CD4-positive, alpha-beta T cell treated with Interleukin-17A for 1 hour (primary cell): ENCODE measurements at places on chromosomes 2 and 18.

DNA sequence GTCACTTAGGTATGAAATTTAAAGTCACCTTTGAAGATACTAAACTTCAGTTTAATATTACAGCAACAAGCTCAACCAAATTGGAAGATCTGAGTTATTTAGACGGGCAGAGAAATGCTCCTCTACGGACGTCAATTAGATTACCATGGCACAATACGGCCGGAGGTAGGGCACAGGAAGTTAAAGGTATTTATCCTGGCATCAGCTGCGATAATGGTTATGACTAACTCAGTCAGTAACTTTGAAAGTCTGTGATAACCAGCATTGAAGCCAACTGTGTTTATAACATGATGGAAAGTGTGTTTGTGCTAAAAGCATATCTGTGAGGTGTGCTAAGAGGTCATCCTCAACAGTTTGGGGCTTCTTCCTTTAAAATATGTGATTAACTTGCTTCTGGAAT is 117.3 kb downstream of the WDSUB1 start:
- no peak for DNase-seq

DNA sequence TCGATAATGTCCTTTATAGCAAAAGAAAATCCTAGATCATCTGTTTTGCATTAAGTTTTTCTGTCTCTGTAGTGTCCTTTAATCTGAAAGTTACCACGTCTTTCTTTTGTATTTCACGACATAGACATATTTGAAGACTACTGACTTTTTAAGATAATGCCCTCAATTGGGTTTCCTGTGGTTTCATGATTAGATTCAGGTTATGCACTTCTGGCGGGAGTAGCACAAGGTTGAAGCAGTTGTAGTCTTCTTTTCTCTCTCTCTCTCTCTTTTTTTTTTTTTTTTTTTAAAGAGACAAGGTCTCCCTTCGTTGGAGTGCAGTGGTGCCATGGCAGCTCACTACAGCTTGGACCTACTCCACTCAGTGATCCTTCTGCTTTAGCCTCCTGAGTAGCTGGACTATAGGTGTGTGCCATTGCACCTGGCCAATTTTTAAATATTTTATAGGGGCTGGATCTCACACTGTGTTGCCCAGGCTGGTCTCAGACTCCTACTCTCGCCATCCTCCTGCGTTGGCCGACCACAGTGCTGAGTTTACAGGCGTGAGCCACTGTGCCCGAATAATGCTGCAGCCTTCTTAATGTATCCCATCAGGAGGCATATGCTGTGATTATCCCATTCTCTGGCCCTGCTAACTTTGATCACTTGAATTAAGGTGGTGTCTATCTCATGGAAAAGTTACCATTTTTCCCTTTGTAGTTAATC is 3.9 kb downstream of the INPP4A start:
- DNase-seq: peak; percentile 85

- no peak for DNase-seq
Measured at GRCh38 chr18:75341897-75342296, 85.6 kb downstream of the SMIM21 start.

GRCh38 chr2:141331127-141331526 is 799.7 kb downstream of the LRP1B start:
- DNase-seq: no peak

DNA sequence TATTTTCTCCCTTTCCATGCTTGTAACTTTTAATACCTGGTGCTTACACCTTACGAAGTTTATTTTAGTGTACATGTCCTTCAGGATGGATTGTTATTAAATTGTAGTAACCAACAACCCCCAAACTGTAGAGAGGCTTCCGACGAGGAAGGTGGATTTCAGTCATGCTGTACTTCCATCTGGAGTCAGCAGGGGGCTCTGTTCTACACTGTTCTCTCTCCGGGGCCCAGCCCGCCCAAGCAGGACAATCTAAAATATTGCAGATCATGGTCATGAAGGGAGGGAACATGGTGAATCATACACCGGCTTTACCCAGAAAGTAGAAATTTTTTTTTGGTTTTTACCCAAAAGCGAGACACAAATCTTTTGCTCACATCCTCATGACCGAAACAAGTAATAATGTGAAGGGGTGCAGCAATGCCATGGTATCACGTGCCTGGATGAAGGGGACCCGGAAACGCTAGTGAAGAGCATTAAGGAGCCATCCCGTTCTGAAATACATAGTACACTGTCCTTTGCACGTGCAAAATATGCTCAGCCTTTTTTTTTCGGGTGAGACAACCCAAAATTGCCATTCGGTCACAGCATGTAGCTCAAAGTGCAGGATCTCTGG is 884.8 kb downstream of the EPHA4 start:
- peak; percentile 68 for DNase-seq

DNA sequence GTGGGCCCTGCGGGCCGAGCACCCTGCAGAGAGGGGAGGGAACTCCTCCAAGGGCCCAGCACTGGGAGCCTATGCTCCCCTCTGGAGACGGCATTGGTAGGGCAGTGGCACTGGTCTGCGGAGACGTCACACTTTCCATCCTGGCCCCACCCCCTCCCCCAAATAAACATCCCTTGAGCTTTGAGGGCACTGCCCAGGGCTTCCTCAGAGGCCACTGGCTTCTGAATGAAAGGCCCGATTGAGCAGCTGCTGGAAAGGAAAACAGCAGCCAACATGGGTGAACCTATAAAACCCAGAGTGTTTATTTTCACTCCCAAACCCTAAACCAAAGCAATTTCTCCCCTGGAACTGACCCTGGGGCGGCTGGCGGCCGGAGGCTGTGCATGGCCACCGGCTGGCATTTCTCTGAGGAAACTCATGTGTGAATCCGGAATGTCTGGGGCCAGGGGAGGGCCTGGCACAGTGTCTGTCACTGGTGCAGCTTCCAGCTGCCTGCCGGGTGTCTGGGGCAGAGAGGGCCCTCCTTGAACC is 138.9 kb downstream of the DYSF start:
- no peak for DNase-seq

DNA sequence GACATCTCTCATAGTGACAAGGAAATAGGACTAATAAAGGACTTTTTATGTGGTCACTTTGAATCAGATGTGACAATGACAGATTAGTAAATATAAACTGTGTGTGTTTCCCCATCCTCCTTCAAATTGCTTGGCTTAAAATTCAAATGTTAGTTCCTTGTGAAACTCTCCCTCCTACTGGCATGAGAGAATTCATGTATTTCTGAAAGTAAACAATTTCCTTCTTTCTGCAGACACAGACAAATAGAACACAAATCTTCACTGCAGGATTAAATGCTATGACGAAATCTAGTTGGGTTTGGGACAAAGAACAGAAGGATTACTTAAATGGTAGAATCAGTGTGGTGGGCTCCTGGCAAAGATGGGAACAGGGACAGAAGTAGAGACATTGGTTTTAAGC is 328.7 kb upstream of the FAM98A start:
- DNase-seq: no peak

DNA sequence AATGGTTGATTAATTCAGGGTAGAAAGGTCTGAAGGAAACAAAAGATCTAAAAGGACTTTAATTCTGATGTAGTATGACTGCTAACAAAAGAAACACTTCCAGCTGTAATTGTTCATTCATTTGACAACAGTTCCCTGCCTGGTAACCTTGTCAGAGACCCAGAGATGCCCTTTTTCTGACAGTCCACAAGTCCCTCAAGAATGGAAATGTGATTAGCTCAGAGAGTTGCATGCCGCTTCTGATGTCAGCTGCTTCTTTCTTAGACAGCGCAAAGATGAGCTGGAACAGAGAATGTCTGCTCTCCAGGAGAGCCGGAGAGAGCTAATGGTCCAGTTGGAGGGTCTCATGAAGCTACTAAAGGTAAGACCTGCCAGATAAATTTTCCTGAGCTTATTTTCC is 153.6 kb downstream of the DTNA start:
- DNase-seq: no peak

- DNase-seq: no peak
Measured at GRCh38 chr2:237354892-237355291, 59.1 kb downstream of the COL6A3 start.

- DNase-seq: no peak
Measured at GRCh38 chr2:8729939-8730338, 48.1 kb downstream of the ID2 start.

DNA sequence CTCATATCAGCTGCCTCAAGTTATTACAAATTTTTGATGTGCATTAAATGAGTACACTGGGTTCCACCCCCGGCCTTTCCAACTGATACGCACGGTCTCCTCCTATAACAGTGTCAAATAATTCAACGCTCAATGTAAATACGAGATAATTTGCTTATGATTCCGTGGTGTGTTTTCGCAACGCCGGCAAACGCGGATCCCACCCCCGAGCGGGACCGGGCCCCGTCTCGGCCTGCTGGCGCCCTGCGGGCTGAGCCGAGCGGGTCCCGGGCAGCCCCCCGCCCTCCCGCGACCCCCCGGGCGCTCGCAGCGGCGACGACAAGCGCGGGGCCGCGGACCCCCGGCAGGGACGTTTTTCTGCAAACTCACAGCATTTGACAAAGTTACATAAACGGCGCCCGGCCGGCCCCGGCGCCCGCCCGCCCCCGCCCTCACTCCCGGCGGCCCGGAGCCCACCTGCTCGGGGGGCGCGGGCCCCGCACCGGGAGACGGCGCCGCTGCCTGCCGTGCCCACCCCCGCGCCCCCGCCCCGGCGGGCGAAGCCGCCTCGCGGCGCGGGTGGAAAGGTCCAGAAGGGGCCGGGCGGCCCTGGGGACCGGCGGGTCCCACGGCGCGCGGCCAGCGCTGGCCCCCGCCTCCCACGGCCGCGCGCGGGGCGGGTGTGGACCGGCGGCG is 762 bp downstream of the HDAC4 start:
- DNase-seq: no peak

GRCh38 chr2:20104900-20105545 is 53.6 kb upstream of the LAPTM4A start:
- DNase-seq: no peak

- no peak for DNase-seq
Measured at GRCh38 chr2:56014046-56014730, 90.6 kb upstream of the EFEMP1 start.

DNA sequence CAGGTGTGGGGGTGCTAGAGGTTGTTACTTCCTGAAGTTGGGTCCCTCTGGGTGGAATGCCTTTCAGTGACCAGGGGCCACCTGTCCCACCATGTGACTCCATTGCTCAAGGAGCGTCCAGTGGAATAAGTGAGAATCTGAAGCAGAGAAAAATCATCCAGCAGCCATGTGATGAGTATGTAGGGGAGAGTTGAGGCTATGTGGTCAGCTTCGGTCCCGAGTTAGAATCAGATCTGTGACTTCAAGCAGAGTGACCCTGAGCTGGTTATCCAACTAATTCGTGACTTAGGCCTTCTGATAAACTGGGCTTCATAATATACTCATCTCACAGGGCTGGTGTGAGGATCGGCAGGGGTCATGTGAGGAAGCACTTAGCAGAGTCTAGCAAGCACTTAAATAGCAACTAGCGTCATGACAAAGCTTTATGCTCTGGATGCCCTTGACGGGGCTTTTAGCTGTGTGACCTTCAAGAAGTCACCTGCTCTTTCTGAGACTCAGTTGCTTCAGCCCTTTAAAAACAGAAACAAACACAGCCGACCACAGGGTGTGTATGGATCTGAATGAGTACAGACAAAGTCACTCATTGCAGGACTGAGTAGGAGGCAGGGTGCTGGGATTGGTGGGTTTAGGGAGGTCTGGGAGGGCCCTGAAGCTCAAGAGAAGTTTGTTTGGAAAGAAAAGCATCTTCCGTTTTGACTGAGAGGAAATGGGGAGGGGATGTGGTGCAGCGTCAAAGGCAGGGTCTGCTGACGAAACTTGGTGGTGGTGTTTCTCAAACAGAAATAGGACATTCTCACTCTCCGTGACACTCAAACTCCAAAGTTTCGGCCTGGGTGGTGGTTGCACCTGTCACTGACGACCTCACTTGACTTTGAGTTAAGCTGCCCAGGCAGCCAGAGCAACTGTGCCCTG is 264.0 kb upstream of the CXCR4 start:
- peak; percentile 80 for DNase-seq
